ENCODE measurements at places on chromosomes 2 and 18.

DNA sequence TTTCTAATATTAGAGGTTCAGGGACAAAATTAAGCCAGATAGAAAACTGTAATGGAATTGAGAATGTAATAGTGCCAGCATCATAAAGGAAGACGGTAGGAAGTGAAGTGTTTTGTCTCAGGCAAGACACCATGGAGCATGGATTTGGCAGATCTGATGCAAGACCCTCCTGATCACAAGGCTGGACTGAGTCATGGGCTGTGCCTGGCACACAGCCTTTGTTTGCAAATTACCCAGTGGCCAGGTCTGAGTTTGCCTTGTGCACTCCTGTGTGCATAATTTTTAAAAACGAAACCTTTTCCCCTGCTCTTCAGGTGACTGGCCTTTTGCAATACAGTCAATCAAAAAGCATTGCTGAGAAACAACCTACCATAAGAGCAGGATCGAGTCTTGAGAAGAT lies 2.0 kb upstream of the UPP2 start:
- DNase-seq = no peak

- DNase-seq = no peak
These were observed 43.3 kb downstream of the PLEKHB2 start for GRCh38 chr2:131148426-131148825.

- peak; percentile 30 for DNase-seq
These were observed 105.6 kb upstream of the LDLRAD4 start for GRCh38 chr18:13112982-13113381.

GRCh38 chr2:217016796-217017419 lies 157.0 kb upstream of the TNP1 start:
- DNase-seq = no peak

- DNase-seq = no peak
These were observed 72.9 kb downstream of the HS6ST1 start for GRCh38 chr2:128245813-128246212.

- DNase-seq = no peak
These were observed 74.8 kb upstream of the ST6GAL2 start for GRCh38 chr2:106960683-106961161.

- no peak for DNase-seq
These were observed 52.6 kb upstream of the AFF3 start for GRCh38 chr2:100194951-100195350.

DNA sequence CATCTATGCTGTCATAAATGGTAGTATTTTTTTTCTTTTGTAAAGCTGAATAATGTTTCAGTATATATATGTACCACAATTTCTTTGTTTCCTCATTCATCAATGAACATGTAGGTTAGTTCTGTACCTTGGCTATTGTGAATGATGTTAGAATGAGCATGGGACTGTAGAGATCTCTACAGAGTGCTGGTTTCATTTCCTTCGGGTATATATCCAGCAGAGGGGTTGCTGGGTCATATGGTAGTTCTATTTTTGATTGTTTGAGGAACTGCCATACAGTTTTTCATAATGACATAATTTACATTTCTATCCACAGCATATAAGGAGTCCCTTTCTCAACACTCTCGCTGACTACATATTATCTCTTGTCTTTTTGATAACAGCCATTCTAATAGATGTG lies 243.5 kb downstream of the CDH7 start:
- DNase-seq = no peak

- DNase-seq = peak; percentile 31
These were observed 2.8 kb upstream of the PPP4R3B start for GRCh38 chr2:55620123-55620779.

DNA sequence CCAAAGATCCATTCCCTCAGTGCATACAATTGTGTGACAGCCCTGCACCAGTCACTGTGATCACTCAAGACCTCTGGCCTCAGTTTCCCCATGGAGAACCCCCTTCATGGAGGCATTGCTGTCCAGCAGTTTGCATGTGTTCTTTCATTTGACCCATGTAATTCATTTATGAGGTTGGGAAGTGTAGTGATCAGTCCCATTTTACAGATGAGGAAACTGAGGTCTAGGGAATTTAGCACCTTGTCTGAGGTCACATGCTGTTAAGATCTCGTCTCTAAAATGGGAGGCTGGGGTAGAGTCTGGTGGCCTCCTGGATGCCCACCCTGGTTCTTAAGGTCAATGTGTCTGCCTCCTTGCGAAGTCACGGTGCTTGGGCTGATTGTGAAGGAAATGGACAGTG lies 19.1 kb downstream of the LDLRAD4 start:
- DNase-seq = no peak

DNA sequence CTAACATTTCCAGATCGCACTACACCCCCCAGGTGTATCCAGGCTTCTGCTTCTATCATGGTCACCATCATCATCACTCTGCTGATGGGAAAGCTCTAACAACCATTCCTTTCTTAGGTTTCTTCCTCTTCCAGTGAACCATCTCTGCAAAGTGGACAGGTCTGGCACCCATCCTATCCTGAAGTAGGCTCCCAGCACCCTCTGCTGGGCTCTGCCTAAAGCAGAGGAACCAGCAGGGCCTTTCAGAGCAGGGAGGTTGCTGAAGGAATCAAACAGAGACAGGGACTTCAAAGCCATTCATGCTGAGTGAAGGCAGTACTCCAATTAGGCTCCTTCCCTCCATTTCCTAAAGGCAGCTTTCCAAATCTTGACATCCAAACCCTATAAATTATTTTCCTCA lies 27.2 kb upstream of the SATB2 start:
- DNase-seq = no peak

GRCh38 chr2:129061069-129061768 lies 742.6 kb upstream of the HS6ST1 start:
- DNase-seq = no peak

- no peak for DNase-seq
These were observed 36.4 kb downstream of the RAMP1 start for GRCh38 chr2:237895544-237896506.

GRCh38 chr2:104406261-104406726 lies 447.6 kb upstream of the POU3F3 start:
- DNase-seq = no peak

DNA sequence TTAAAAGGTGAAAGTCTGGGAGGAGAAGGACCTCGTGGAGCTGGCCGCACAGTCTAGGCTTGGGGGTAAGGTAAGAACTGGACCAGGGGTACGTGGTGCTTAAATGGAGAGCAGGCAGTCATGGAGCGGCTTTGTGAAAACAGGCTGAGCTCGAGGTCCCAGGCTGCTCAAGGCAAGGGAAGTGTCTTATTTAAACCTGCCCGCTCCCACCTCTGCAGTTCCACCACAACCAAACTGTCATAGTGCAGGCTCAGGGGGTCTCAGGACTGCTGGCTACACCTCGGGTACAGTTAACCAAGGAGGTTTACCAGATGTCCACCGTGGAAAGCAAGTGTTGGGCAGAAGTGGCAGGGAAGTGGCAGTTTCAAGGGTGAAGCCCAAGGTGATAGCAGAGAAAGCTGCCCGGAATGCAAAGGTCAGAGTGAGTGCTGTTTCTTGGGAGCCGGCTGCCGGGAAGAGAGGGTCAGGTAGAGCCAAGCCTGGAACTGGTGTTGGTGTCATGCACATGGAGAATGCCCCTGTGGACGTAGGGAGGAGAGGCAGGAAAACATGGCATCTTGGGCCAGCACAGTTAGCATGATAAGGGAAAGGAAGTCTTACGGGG lies 203.3 kb downstream of the GBX2 start:
- DNase-seq = no peak

DNA sequence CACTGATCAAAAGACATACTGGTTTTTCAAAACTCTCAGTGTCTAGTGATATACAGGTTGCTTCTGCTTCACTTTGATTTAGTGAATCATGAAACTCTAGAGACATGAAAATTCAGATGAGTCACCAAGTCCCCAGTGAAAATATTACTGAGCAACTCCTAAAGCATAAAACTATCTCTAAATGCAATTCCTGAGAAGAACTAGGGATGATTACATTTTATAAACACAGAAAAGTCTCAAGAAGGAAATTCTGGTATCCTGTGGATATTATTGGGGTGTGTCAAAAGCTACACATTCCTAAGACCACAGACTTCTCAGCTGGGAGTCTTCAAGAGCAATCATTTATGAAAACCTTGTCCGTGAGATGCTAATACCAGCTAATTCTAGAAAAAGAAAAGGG lies 9.7 kb downstream of the LRRTM4 start:
- no peak for DNase-seq

GRCh38 chr18:57819671-57820460 lies 16.8 kb upstream of the ATP8B1 start:
- DNase-seq = peak; percentile 64

GRCh38 chr2:74817304-74817675 lies 16.6 kb upstream of the HK2 start:
- no peak for DNase-seq

DNA sequence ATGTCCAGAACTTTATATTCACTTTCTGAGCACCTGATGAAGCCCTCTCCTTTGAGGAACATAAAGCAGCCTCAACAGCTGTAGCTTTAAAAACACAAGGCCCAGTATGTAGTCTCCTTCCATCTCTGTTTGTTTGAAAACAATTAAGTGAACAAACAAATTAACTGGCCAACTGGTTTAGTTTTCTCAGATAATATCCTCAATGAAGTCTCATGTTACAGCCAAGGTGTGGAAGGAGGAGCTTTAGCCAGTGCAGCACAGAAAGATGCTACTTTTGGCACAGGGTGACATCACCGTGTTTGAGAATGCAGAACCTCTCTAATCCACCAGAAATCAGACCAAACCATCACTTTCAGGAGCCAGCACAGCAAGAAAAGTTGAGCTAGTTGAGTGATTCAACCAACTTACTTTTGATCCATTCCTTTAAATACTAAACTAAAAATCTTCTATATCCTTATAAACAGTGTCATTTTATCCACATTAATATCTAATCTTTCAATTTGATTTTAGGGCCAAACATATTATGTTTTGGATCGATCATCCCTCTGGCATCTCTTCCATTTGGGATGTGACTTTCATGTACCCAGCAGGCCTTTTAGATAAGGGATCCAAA lies 488.7 kb downstream of the ARHGAP15 start:
- DNase-seq = no peak

- DNase-seq = no peak
These were observed 91.4 kb upstream of the AQP4 start for GRCh38 chr18:26956863-26957262.

GRCh38 chr2:150846691-150847090 lies 359.2 kb upstream of the RND3 start:
- DNase-seq = no peak

Measured in CMK (cell line).